ENCODE measurements at places on chromosomes 16 and 17.

GRCh38 chr17:18246880-18247612, 11.5 kb downstream of the FLII start:
- H3K4me1 ChIP-seq: no peaks in the 10 kb centered on the region
- H3K27me3 ChIP-seq: no peaks in the 10 kb centered on the region

- no peaks in the 10 kb centered on the region for H3K4me1 ChIP-seq
- DNase-seq: peak; percentile 33
- H3K4me3 ChIP-seq: no peak overlapping the region
- no peaks in the 10 kb centered on the region for H3K36me3 ChIP-seq
Observed at GRCh38 chr17:38982858-38983746, 15.9 kb upstream of the FBXO47 start.

- no peak overlapping the region for H3K4me3 ChIP-seq
Observed at GRCh38 chr17:36736201-36737156, 135.1 kb downstream of the MRM1 start.

- no peak for DNase-seq
- H3K4me1 ChIP-seq: no peaks in the 10 kb centered on the region
- no peak overlapping the region for H3K27ac ChIP-seq
- no peaks in the 10 kb centered on the region for H3K36me3 ChIP-seq
Observed at GRCh38 chr16:72797621-72798020, 250.3 kb downstream of the ZFHX3 start.

- no peak for DNase-seq
- no peaks in the 10 kb centered on the region for H3K27me3 ChIP-seq
- H3K36me3 ChIP-seq: no peaks in the 10 kb centered on the region
- no peaks in the 10 kb centered on the region for H3K4me1 ChIP-seq
Observed at GRCh38 chr17:17032131-17032692, 10.0 kb upstream of the MPRIP start.

- no peak for DNase-seq
- no peak overlapping the region for H3K4me3 ChIP-seq
- H3K27me3 ChIP-seq: peaks cover 6% of the 10 kb centered on the region
- H3K27ac ChIP-seq: no peak overlapping the region
- no peaks in the 10 kb centered on the region for H3K4me1 ChIP-seq
- H3K36me3 ChIP-seq: no peaks in the 10 kb centered on the region
Observed at GRCh38 chr16:5205361-5206040, 107.9 kb upstream of the EEF2KMT start.

GRCh38 chr16:57689762-57690558, 4.6 kb upstream of the DRC7 start:
- H3K4me3 ChIP-seq: peak overlapping the region; percentile 70
- H3K27ac ChIP-seq: peak overlapping the region; percentile 64
- DNase-seq: peak; percentile 42
- no peaks in the 10 kb centered on the region for H3K27me3 ChIP-seq
- no peaks in the 10 kb centered on the region for H3K36me3 ChIP-seq

GRCh38 chr17:5241861-5242671, 7.4 kb upstream of the SCIMP start:
- peak overlapping the region; percentile 84 for H3K27ac ChIP-seq
- no peak for DNase-seq
- no peaks in the 10 kb centered on the region for H3K27me3 ChIP-seq
- peaks cover 25% of the 10 kb centered on the region for H3K4me1 ChIP-seq

DNA sequence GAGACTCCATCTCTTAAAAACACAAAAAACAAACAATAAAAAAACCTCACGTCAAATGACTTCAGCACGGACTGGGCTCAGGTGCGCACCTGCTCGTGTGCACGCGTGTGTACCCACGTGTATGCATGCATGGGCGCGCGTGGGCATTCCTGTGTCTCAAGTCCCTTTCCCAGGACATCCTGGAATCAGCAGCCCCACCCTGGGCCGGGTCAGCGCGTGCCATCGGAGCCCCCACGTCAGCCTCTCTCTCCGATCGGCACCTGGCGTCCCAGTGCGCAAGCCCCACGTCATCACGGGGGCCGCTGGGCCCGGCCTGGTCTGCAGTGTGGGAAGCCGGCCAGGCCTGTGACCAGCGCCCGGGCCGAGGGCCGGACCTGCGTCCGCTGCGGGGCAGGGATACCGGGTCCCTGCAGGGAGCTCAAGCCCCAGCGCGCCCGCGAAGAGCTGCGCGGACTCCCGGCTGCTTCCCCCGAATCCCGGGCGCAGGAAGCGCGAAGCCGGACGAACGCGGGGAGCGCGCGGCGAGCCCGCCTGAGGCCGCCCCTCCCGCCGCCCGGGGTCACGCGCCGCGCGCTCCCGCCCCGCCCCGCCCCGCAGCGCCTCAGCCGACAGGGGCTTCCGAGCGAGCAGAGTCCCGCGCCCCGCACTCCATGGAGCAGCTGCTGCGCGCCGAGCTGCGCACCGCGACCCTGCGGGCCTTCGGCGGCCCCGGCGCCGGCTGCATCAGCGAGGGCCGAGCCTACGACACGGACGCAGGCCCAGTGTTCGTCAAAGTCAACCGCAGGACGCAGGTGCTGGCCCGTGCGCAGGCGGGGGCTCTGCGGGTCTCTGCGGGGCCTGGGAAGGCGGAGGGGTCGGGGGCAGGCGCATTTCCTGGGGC, at the start of gene FN3K:
TSS of gene FN3K (plus strand) at position 629 of the 880 bp plus-strand sequence. CDS start at position 651, 22 bp downstream.
- no peaks in the 10 kb centered on the region for H3K4me1 ChIP-seq
- no peaks in the 10 kb centered on the region for H3K27me3 ChIP-seq
- peaks cover 20% of the 10 kb centered on the region for H3K36me3 ChIP-seq
- DNase-seq: no peak

- H3K4me3 ChIP-seq: no peak overlapping the region
- no peak for DNase-seq
- H3K36me3 ChIP-seq: no peaks in the 10 kb centered on the region
- H3K27ac ChIP-seq: no peak overlapping the region
Observed at GRCh38 chr17:79035686-79036085, 11.7 kb downstream of the C1QTNF1 start.

DNA sequence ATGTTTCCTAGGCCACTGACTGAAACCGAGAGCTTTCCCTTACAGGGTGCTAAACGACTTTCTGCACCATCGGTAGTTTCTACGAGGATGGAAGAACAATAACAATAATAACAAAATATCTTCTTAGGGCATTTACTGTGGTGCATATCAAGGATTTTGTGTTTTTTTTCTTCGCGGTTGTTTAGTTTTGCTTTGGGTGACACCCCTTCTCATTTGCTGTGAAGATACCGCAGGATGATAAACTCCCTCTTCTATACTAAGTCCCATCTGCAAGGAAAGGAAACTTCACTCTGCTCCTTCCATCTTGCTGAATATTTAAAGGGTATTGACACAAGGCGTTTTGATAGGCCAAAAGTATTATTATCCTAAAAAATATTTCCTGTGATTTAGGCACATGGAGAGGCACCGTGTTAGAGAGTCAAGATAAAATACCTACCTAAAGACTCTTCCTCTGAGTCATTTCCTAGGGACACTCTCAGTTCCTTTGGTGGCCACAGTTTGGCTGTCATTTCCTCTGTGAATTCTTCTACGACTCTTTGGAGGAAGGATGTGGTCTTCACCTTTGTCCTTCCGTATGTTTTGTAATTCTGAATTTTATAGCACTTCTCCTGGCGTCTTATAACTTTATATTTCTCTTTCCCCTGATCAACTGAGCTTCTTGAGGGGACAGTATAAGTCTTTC, 318.8 kb downstream of the CDH13 start:
- no peak overlapping the region for H3K4me3 ChIP-seq
- H3K27ac ChIP-seq: no peak overlapping the region
- no peak for DNase-seq
- peaks cover 5% of the 10 kb centered on the region for H3K4me1 ChIP-seq
- H3K27me3 ChIP-seq: no peaks in the 10 kb centered on the region

- peaks cover 6% of the 10 kb centered on the region for H3K4me1 ChIP-seq
- H3K27me3 ChIP-seq: peaks cover 41% of the 10 kb centered on the region
- H3K27ac ChIP-seq: no peak overlapping the region
- H3K4me3 ChIP-seq: no peak overlapping the region
- no peaks in the 10 kb centered on the region for H3K36me3 ChIP-seq
Observed at GRCh38 chr16:87608400-87608985, 6.2 kb downstream of the JPH3 start.

DNA sequence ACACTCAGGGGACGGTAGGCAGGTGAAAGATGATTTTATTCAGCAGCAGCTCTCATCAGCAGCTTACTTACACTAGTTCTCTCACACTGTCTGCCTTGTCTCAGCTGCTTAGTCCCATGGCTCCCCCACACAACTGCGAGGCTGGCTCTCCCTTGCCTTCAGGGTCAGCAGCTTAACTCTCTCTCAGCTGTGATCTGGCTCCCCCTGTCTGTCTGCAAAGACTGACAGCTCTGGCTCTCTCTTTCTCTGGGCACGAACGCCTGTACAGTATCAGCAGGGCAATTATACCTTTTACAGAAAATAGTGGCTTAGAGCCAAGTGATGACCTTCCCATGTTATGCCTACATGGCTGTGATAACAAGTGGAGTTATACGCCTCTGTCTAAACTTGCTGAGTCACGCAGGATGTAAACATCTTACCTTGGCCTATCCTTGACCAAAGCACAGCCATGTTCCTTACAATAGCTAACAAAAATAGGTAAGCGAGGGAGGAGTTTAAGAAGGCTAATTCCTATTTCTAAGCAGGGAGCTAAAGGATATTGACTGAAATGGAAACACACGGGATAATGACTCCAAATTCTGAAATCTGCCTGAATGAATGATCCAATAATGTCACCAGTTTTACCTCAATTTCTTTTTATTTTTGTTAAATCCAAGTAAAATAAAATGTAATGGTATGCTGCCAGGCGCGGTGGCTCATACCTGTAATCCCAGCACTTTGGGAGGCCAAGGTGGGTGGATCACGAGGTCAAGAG, 1.1 kb upstream of the NDUFAB1 start:
- H3K36me3 ChIP-seq: peaks cover 11% of the 10 kb centered on the region
- H3K4me3 ChIP-seq: peak overlapping the region; percentile 23
- peaks cover 32% of the 10 kb centered on the region for H3K4me1 ChIP-seq
- DNase-seq: peak; percentile 43

GRCh38 chr16:12229759-12230594, 253.4 kb downstream of the SNX29 start:
- H3K27ac ChIP-seq: no peak overlapping the region
- no peaks in the 10 kb centered on the region for H3K36me3 ChIP-seq
- DNase-seq: no peak
- no peaks in the 10 kb centered on the region for H3K27me3 ChIP-seq

DNA sequence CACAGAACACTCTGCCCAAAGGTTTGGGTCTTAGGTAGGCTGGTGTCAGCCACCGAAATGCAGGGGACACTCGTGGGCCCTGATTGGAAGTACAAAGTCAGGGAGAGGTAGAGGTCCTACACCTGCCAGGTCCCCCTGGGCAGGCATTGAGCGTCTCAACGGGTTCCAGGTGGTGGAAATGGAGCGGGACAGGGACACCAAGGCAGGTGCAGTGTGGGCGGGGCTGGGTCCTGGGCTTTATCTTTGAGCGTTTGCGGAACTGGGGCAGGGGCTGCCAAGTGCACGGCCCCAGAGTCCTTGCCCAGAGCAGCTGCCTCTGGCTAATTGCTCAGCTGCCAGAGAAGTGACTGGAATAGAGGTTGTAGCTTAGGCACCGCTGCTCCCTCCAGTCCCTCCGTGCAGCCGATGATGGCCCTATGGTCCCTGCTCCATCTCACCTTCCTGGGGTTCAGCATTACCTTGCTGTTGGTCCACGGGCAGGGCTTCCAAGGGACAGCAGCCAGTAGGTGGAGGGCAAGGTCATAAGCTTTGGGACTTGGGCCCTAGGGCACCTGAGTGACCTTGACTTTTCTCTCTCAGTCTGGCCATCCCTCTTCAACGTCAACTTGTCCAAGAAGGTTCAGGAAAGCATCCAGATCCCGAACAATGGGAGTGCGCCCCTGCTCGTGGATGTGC, at the start of gene ZACN:
TSS of gene ZACN (plus strand) at position 323 of the 675 bp plus-strand sequence. CDS start at position 406, 83 bp downstream.
- H3K36me3 ChIP-seq: peaks cover 6% of the 10 kb centered on the region
- peaks cover 46% of the 10 kb centered on the region for H3K4me1 ChIP-seq
- no peak within 1 kb of the TSS for H3K27ac ChIP-seq
- peak within 1 kb of the TSS; percentile 41 for H3K4me3 ChIP-seq

GRCh38 chr17:58121925-58122324, 26.3 kb upstream of the OR4D1 start:
- no peak overlapping the region for H3K27ac ChIP-seq
- peaks cover 5% of the 10 kb centered on the region for H3K4me1 ChIP-seq
- H3K27me3 ChIP-seq: peaks cover 16% of the 10 kb centered on the region
- H3K36me3 ChIP-seq: no peaks in the 10 kb centered on the region

DNA sequence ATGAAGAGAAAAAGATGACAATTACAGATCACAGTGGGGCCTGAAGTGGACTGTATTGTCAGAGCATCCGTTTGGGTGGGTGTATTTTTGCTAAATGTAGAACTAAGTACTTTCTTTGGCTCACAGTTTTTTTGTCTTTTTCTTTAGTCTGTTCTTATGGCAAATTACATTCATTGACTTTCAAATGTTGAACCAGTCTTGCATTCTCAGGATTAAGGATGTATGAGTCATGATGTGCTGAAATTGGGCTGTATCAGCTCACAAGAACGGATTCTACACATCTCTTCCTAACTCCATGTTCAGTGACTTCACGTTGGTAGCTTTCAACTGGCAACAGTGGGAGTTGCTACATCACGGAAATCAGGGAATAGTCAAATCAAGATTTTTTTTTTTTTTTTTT, 66.5 kb downstream of the TEX2 start:
- peaks cover 28% of the 10 kb centered on the region for H3K4me1 ChIP-seq
- no peak for DNase-seq
- no peaks in the 10 kb centered on the region for H3K27me3 ChIP-seq
- no peak overlapping the region for H3K4me3 ChIP-seq

GRCh38 chr17:56451629-56452028, 141.9 kb upstream of the NOG start:
- no peak overlapping the region for H3K27ac ChIP-seq
- no peak for DNase-seq
- peaks cover 7% of the 10 kb centered on the region for H3K27me3 ChIP-seq
- no peaks in the 10 kb centered on the region for H3K4me1 ChIP-seq
- H3K36me3 ChIP-seq: no peaks in the 10 kb centered on the region
- no peak overlapping the region for H3K4me3 ChIP-seq

- H3K4me1 ChIP-seq: peaks cover 26% of the 10 kb centered on the region
- no peak overlapping the region for H3K27ac ChIP-seq
Observed at GRCh38 chr17:67372751-67373150, 4.3 kb upstream of the PITPNC1 start.

DNA sequence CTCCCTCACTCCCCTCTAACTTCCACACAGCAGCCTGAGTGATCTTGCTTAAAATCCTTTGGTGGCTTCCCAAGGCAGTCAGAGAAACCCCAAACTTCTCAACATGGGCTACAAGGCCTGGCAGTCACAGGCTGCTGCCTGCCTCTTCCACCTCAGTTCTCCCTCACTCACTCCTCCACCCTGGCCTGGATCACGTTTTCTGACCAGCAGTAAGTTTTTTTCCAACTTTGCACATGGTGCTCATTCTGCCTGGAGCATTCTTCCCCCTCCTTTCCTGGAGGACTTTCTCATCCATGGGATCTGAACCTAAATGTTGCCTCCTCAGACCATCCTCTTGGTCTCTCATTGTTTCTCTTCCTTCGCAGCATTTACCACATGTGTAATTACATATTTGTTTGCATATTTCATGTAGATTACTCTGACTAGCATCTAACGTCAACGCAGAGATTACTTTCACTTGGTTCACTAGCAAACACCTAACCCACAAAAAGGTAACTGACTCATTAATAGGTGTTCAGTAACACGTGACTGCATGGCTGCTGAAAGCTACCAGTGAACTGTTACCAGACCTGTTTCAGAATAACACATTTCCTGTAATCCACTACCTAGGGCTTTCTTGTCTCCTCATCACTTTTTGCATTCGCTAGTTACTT, 17.1 kb downstream of the GNA13 start:
- H3K27ac ChIP-seq: peak overlapping the region; percentile 86
- H3K27me3 ChIP-seq: no peaks in the 10 kb centered on the region
- peak; percentile 49 for DNase-seq
- peaks cover 40% of the 10 kb centered on the region for H3K36me3 ChIP-seq
- peaks cover 85% of the 10 kb centered on the region for H3K4me1 ChIP-seq
